ENCODE measurements at places on chromosomes 4 and X. TPM values are rescaled to one million over a fixed set of nuclear protein-coding genes. Genes with fewer than 3 reads are reported as not detected.

The SHISA3 gene
- not detected for total RNA-seq

The HERC5 gene
- total RNA-seq = 12.0 TPM

The KLF3 gene
- 103 TPM for total RNA-seq

The XAGE2 gene
- total RNA-seq = not detected

The MEPE gene
- total RNA-seq = 0.21 TPM

The RASSF6 gene
- 0.10 TPM for total RNA-seq

The FAM133A gene
- not detected for total RNA-seq

The EGF gene
- total RNA-seq = 7.5 TPM

The PLXNB3 gene
- 0.21 TPM for total RNA-seq

The PNMA5 gene
- not detected for total RNA-seq

The TENM3 gene
- total RNA-seq = not detected

The CENPVL1 gene
- total RNA-seq = not detected

The LEF1 gene
- 327 TPM for total RNA-seq

The FGB gene
- total RNA-seq = not detected

The ZCCHC13 gene
- not detected for total RNA-seq
